Epithelial cell of umbilical artery (primary cell): ENCODE measurements at places on chromosomes 2 and 18. TPM values are rescaled to one million over a fixed set of nuclear protein-coding genes. Genes with fewer than 3 reads are reported as not detected.

TMEM178A gene
- 0.32 TPM in 1 of 2 replicates, not detected in the other for total RNA-seq

MITD1 gene
- total RNA-seq, result 30.9 and 43.3 TPM in 2 replicates

MIB1 gene
- total RNA-seq, result 64.1 and 65.9 TPM in 2 replicates

HOXD9 gene
- 1.3 and 1.4 TPM in 2 replicates for total RNA-seq

LBX2 gene
- total RNA-seq, result 1.6 and 1.7 TPM in 2 replicates

SIX3 gene
- not detected in 2 replicates for total RNA-seq

FIGN gene
- total RNA-seq, result 0.65 and 1.1 TPM in 2 replicates

HMSD gene
- total RNA-seq, result 0.15 and 0.65 TPM in 2 replicates

PSTPIP2 gene
- total RNA-seq, result 7.4 and 7.8 TPM in 2 replicates

ABCG8 gene
- total RNA-seq, result not detected in 2 replicates

CNDP1 gene
- total RNA-seq, result not detected in 2 replicates

OXER1 gene
- not detected in 2 replicates for total RNA-seq
